Activated CD8-positive, alpha-beta T cell treated with anti-CD3 and anti-CD28 coated beads for 36 hours (primary cell): ENCODE measurements at places on chromosomes 6 and 20. TPM values are rescaled to one million over a fixed set of nuclear protein-coding genes. Genes with fewer than 3 reads are reported as not detected.

DNA sequence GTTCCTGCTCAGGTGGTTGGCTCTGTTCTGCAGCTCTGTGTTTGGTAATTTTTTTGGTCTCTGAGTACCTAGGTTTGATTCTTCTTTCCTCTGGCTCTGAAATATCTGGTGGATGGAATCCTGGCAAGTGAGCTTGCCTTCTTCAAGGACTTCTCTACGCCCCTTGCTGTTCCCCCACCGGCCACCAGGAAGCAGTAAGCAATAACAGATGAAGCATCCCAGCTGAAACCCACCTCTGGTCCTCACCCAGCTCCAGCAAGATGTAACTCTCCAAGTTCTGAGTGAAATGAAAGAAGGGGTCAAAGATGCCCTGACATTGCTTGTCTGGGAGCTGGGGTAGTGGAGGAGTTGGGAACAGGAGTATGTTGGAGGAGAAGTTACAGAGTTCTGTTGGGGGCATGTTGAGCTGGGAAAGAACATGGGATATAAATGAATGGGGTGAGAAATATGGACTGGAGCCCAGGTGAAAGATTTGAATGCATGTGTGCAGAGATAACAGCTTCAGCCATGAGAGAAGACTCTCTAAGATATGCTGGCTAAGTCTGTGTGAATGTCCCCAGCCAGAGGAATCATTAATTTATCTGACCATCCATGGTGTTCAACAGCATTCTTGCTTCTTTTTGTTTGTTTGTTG, 51.3 kb upstream of the GLP1R start:
- peak; percentile 74 for DNase-seq
- H3K4me1 ChIP-seq: no peaks in the 10 kb centered on the region
- no peaks in the 10 kb centered on the region for H3K36me3 ChIP-seq
- H3K4me3 ChIP-seq: no peak overlapping the region

Gene NOX3
- total RNA-seq: not detected

Gene SPATS1
- not detected for total RNA-seq

DNA sequence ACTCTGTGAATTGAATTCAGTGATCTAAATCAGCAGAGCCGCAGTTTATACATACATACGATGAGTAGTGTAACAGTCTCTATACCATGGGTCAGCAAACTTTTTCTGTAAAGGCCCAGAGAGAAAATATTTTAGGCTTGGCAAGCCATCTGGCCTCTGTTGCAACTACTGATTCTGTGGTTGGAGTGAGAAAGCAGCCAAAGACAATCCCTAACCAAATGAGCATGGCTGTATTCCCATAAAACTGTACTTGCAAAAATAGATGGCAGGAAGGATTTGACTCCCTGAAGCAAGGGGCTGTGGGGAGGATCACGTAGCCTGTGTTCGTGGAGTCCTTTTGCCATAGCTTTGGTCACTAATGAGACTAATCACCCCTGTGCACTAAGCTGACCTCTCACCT, 17.9 kb upstream of the MOCS1 start:
- no peaks in the 10 kb centered on the region for H3K27me3 ChIP-seq
- H3K4me3 ChIP-seq: no peak overlapping the region
- no peak for DNase-seq
- H3K4me1 ChIP-seq: no peaks in the 10 kb centered on the region
- H3K27ac ChIP-seq: no peak overlapping the region
- H3K36me3 ChIP-seq: no peaks in the 10 kb centered on the region

DNA sequence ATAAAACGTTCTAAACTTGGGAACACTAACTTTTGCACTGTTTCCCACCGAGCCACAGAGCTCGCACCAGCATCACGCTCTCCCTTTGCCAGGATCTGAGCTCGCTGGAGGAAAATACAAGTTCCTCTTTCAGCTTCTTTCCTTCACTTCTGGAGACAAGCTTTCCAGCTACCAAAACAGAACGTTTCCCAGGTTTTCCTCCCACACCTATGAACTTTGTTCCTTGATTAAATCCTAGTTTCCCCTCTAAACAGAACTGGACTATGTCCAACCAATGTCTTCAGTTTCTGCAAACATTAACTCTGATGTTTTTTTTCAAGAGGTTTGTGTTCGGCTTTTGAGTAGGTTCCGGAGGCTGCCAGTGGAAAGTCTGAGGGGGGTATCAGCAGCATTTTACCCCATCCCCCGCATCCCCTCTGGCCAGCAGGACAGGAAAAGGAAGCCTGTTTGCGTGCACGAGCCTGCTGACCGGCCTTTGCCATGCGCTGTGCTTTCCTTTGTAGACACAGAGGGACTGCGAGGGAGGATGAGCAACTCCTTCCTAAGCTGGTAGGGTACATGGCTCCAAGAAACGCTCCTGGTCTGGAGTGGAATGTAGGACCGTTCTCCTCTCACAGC, 135.5 kb downstream of the LY86 start:
- H3K36me3 ChIP-seq: no peaks in the 10 kb centered on the region
- no peak overlapping the region for H3K27ac ChIP-seq
- peaks cover 5% of the 10 kb centered on the region for H3K4me1 ChIP-seq
- peaks cover 8% of the 10 kb centered on the region for H3K27me3 ChIP-seq

Gene SAMD5
- total RNA-seq: not detected

GRCh38 chr6:169568314-169569087, 133.3 kb downstream of the WDR27 start:
- peak; percentile 33 for DNase-seq
- peaks cover 8% of the 10 kb centered on the region for H3K36me3 ChIP-seq
- H3K4me3 ChIP-seq: no peak overlapping the region
- H3K27ac ChIP-seq: no peak overlapping the region
- peaks cover 5% of the 10 kb centered on the region for H3K27me3 ChIP-seq

DNA sequence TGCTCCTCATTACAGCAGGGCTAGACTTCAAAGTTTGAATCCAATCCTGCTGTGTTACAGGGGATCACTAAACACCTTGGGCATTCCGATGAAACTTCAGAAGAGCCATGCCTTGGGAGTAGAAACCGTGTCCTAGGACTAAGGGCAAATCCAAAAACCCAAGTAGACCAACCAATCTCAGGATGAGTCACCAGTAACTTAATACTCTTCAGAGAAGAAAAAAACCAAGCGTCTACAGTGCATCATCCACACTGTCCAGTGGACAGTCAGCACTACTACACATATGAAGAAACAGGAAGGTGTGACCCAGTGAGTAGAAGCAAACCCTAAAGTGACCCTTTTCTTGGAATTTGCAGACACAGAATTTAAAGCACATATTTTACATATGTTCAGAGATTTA, 39.5 kb upstream of the VAPB start:
- no peak for DNase-seq
- no peak overlapping the region for H3K27ac ChIP-seq
- no peak overlapping the region for H3K4me3 ChIP-seq
- H3K36me3 ChIP-seq: peaks cover 33% of the 10 kb centered on the region
- H3K4me1 ChIP-seq: peaks cover 4% of the 10 kb centered on the region

- peaks cover 8% of the 10 kb centered on the region for H3K4me1 ChIP-seq
- no peak overlapping the region for H3K4me3 ChIP-seq
- no peaks in the 10 kb centered on the region for H3K27me3 ChIP-seq
- peaks cover 29% of the 10 kb centered on the region for H3K36me3 ChIP-seq
Observed at GRCh38 chr6:161085246-161085645, 93.7 kb downstream of the MAP3K4 start.

GRCh38 chr20:20814685-20815084, 102.2 kb upstream of the RALGAPA2 start:
- DNase-seq: no peak
- no peaks in the 10 kb centered on the region for H3K36me3 ChIP-seq
- no peak overlapping the region for H3K27ac ChIP-seq
- peaks cover 9% of the 10 kb centered on the region for H3K27me3 ChIP-seq
- no peaks in the 10 kb centered on the region for H3K4me1 ChIP-seq
- H3K4me3 ChIP-seq: no peak overlapping the region

DNA sequence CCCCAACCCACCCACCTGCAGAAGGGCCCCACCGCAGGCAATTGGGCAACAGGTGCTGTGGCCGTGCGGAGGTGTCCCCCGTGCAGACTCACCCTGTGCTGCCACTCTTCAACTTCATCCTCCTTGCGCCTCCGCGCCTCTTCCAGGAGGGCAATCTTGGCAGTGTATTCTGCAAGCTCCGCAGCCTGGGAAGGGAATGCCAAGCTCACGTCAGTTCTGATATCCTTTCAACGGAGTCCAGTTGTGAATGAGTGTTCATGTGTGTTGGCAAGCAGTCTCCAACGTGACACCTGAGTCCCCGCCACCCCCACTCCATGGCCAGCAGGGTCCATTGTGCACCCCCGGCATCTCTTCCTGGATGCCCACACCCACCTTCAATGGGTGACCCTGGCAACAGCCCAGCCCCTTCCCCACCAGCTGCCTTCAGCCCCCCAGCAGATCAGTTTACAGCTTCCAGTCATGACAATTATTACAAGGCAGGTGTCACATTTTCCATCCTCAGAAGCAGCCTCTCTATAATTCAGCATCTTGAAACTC, 49.9 kb downstream of the EZR start:
- H3K4me3 ChIP-seq: no peak overlapping the region
- DNase-seq: no peak
- no peaks in the 10 kb centered on the region for H3K27me3 ChIP-seq
- peaks cover 47% of the 10 kb centered on the region for H3K4me1 ChIP-seq
